ENCODE measurements at places on chromosomes 5 and 9.

DNA sequence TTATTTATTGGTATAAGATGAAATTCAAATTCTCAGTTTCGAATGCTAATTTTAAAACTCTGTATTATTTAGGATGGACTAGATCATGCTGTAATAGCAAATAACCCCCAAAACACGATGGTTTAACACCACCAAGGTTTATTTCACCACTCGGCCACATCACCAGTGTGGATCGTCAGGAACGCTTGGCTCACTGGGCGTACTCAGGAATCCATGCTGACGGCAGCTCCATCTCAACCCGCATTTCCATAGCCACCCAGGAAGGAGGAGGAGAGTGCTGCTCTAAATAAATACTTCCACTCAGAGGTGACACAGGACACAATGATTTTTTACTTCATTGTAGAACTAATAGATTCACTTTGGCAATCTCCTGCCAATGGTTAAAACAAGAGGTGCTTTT is 347.4 kb downstream of the SH3GL2 start:
- no peak for DNase-seq

DNA sequence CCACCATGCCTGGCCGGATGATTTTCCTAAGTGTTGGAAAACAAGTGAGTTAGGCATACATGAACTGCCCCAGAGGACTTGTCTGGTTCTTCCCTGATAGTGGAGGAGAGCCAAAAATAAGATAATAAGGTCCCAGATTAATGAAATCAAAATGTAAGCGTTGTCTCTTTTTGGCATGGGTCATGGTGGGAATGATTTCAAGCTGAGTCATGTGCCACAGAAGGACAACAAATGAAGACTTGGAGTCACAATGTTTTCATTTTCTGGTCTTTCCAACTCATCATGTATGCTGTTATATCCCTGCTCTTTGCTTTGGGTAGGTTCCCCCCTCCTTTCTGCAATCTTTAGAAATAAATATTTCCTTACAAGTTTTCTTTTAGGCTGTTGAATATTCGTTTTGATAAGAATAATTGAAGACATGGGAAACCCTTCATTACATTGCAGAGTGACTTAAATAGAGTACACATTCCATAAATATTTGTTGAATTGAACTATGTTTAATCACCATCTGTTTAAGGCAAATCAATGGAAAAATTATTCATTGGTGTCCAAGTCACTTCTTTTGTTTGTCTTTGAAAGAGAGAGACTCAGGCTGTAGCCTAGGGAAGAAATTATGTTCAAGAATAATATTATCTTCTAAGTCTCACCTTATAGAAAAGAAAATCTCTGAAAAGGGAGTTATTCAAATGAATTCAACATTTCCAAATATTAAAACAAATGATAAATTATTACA is 196.3 kb downstream of the CSNK1G3 start:
- DNase-seq = peak; percentile 68

DNA sequence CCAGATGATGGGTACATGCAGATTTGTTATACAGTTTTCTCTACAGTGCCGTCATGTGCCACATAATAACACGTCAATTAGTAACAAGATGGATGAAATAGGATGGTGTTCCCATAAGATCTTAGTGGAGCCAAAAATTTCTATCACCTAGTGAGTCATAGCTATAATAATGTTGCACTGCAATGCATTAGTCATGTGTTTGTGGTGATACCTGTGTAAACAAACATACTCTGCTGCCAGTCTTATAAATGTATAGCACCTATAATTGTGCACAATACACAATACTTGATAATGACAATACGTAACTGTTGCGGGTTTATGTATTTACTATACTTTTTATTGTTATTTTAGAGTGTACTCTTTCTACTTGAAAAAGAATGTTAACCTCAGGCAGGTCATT is 865.4 kb downstream of the MAT2B start:
- DNase-seq = no peak

- no peak for DNase-seq
Measured at GRCh38 chr9:101463397-101463796, 27.8 kb upstream of the ALDOB start.

- DNase-seq = no peak
Measured at GRCh38 chr5:90095292-90096060, 314.1 kb downstream of the CETN3 start.

DNA sequence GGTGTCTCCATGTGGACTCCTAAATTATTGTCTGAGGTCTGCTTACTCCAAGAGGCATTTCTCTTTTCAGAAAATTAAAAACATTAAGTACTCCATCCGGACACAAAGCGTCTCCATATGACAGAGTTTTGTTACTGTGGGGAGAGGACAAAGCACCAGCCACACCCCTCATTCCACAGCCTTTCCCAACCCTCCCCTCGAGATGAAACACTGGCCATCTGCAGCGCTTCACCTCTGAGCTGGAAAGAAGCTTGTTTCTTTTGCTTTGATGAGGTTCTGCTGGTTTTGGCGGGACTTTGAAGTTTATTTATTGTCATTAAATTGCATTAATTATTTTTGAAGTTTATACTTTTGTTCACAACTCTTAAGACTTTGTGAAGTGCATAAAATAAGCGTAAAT is 27.6 kb upstream of the NKD2 start:
- DNase-seq = no peak

DNA sequence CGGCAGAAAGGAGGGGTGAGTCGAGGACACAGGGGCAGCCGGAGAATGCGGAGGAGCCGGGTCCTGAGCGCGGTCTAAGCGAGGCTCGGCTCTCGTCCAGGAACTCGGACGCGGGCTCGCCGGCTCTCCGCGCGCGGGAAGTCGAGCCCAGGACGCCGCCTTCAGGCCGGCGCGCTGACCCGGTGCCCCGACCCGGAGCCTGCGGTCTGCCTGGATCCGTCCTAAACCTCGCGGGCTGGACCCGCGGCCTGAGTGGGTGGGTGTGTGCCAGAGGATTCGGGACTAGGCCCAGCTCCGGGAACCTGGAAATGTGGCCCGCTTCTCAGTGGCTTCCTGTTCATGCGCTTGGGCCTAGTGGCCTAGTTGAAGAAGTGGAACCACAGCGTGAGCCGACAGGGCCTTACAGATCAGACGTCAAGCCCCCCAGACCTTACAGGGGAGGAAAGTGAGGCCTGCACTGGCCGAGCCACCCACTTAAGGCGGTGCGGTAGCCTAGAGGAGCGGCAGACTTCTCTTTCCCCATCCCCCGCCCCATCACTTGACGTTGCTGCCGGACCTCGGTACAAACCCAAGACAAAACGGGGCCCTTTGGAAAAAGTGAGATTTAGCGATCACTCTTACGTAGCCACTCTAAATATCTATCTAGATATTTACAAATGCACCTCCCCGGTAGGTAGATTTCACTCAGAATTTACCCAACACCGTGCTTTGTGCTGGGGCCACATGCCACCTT is 1.2 kb downstream of the CDKN2B-AS1 start:
- DNase-seq = no peak

- DNase-seq = no peak
Measured at GRCh38 chr5:157983906-157984551, 125.1 kb upstream of the CLINT1 start.

DNA sequence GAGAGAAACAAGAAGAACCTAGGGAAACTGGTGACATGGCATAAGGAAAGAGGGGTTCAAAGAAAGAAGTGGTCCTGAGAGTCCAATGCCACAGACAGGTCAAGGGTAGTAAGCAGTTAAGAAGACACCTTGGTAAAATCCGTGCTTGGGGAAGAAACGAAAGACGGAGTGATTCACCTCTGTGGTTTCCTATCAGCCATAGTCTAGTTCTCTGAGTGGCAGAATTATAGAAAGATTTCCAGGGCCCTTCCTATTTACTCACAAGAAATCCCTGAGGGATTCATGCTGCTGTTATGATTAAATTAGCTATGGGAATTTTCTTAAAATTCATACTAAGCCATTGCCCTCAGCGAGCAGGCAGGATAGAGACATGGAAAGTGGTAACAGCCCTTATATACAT is 31.7 kb downstream of the IL33 start:
- DNase-seq = no peak

DNA sequence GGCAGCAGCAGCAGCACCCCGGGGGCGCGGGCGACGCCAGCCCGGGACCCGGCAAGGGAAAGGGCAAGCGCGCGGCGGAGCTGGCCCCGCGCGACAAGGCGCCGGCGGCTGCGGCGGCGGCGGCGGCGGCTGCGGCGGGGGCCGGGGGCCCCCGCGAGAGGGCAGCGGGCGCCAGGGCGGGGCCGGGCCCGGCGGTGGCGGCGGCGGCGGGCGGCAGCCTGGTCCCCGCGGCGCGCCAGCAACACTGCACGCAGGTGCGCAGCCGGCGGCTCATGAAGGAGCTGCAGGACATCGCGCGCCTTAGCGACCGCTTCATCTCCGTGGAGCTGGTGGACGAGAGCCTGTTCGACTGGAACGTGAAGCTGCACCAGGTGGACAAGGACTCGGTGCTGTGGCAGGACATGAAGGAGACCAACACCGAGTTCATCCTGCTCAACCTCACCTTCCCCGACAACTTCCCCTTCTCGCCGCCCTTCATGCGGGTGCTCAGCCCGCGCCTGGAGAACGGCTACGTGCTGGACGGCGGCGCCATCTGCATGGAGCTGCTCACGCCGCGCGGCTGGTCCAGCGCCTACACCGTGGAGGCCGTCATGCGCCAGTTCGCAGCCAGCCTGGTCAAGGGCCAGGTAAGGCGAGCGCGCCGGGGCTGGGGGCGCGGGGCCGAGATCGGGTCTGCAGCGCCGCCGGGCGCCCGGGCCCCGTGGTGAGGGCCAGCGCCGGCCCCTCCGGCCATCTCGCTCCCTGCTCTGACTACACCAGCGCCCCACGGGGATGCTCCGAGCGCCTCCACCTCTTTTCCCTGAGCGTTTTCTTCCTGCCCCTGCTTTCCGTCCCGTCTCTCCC is at the start of gene UBE2QL1:
Gene UBE2QL1 (plus strand): TSS at position 238 of the 843 bp plus-strand sequence. CDS start 35 bp downstream, at position 273.
- DNase-seq = no peak
